ENCODE measurements at places on chromosomes 1 and 21. TPM values are rescaled to one million over a fixed set of nuclear protein-coding genes. Genes with fewer than 3 reads are reported as not detected.

The EXO1 gene
- 0.42 TPM for total RNA-seq

The RAB3B gene
- not detected for total RNA-seq

The CLIC6 gene
- total RNA-seq, result 2.8 TPM

The CSF1 gene
- 171 TPM for total RNA-seq

The NAXE gene
- 66.5 TPM for total RNA-seq

The NBPF10 gene
- total RNA-seq, result 4.2 TPM

The DMBX1 gene
- not detected for total RNA-seq

DNA sequence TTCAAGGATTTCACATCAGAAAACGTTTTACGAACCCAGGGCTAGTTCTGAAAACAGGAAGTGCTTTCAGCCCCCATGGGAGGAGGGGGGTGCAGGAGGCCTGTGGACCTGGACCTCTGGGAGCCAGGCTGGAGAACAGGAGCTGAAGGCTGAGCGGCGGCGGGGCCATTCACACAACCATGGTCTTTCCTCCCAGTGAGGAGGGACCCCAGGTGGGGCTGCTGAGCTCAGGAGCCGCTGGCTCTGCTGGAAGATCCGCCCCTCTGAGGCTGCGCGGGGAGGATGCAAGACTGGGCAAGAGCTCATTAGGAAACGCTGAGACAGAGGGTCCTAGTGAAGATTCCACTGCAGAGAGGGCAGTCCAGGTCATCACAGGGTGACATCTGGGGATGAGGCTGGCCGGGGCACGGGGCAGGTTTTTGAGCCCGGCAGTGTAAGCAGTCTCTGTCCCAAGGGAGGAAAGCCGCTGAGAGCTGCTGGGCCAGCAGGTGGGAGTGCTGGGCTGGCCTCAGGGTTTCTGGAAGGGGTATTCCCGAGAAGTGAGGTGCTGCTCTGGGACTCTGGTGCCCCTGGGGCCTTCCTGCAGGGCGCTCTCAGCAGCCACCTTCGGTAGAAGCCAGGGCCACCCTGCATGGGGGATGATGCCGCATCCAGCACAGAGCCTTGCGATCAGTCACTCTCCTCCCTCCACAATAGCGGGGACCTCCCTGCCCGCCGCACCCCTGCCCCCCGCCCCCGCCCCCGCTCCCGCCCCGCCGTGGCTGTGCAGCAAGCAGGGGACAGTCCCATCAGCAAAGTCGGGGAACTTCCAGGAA, 7.5 kb downstream of the MX2 start:
- no peak for DNase-seq

- no peak for DNase-seq
Measured at GRCh38 chr1:201357211-201357610, 20.3 kb downstream of the TNNT2 start.

- DNase-seq, result no peak
Measured at GRCh38 chr1:25654109-25654660, 37.6 kb downstream of the MAN1C1 start.

- no peak for DNase-seq
Measured at GRCh38 chr1:198849093-198849492, 210.3 kb downstream of the PTPRC start.

DNA sequence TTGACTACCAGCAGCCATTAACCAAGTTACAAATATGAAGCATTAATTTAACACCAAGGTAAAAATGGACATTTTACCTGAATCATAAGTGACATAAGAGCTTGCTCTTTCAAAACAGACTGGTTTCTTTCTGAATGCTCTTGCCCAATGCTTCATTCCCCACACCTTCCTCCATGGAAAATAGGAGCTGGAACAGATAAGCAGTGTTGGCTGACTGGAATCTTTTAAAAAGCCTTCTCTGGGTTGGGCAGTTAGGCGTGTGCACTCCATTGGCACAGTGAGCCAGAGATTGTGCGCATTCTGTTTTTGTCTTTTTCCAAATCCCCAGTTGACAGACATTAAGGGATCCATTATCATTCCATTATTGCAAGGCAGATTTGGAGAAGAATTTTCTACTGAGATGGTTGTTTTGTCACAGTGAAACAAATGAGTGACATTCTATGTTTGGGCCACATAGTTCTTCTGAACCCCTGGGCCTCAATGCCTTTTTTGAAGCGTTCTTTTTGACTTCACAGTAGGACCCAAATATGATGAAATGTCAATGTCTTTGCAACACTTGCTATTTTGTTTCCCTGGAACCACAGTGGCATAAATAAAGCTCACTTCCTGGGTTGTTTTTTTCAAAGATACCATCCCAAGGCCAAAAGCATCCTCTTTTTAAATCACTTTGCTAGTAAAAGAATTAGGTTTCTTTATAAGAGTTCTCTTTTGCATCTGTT, 32.3 kb downstream of the LRRC8B start:
- no peak for DNase-seq

DNA sequence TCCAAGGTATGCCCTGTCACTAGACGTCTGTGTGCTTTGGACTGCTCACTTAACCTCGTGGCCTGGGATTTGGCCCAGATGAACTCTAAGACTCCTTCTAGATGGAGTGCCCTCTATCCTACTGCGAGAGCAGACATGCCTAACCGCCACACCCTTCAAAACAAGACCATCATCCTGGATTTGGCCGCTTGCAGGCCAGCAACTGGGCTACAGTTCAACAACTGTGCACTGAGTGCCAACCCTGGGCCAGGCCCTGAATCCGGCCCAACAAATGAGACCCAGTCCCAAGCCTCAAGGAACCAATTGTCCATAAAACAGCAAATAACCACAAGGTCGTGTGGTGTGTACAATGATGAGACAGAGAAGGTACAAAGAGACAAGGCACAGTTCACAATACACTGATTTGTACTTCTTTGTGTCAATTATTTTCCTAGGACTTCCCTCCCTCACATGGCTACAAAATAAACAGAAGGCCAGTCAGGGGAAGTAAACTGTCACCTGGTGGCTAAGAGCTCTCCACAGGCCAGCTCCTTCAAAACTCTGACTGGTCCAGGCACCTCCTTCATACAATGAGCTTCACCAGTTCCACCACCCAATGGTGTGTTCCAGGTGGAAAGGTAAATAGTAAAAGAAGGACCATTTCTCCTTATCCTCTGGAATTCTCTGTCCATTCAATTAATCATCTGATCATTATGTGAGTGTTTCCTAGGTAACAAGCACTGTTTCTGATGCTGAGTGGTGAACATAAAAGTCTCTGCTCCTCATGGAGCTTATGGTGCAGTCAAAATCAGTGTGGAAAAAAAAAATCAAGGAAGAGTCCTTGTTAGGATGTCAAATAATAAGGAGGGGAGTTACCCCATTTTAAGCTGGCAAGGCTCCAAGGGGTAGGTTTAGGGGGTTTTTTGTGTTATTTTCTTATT, 60.4 kb downstream of the CAPZB start:
- DNase-seq, result no peak

DNA sequence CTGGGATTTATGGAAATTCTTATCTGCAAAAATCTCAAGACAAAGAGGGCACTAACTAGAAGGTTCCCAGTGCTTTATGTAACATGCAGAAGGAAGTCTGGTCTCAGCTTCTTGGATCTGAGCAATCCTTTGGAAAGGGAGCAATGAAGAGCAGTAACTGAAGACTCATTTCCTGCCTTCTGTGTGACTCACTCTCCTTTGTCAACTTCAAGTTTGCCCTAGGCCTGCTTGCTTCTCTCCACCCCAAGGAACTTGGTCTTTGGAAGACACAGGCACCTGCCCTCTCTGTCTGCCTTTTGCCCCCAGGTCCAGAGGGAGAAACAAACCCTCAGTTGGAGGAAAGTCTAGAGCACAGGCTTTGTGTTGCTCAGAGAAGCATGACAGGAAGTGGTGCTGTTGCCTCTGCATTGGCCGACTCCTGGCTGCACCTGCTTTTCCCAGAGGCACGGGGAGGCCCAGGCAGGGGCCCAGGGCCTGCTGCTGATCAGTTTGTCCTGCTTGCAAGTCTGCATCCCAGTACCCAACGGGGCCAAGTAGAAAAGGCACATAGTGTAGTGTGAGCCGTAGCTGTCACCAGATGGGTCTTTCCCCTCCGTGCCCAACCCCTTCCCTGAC, 137.2 kb downstream of the DHRS3 start:
- DNase-seq, result no peak

DNA sequence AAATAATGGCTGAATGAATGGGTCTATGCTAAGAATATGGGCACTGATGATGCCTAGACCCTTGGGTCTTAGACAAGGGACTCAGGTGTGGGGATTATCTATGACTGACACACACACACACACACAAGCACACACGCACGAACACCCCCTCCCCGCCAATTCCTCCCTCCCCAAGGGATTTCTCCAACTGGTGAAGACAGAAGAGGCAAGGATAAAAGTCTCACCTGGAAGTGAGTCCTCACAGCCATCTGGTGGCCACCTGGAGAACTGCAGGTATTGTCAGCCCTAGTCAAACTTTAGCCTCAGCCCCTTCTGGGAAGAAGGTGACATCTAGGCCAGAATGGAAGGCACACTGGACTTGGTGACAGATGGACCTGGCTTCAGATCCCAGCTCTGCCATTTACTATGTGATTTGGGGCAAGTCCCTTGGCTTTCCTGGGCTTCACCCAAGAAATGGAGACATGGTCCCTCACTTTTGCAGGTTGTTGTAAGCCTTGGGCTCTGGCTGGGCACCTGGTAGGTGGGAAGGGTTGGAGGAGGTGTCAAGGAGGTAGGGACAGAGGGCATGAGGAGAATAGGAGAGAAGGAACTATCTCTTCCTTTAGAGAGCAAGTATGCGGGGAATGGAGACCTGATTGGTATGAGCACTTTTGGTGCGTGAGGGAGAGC, 4.0 kb upstream of the GPR3 start:
- no peak for DNase-seq

DNA sequence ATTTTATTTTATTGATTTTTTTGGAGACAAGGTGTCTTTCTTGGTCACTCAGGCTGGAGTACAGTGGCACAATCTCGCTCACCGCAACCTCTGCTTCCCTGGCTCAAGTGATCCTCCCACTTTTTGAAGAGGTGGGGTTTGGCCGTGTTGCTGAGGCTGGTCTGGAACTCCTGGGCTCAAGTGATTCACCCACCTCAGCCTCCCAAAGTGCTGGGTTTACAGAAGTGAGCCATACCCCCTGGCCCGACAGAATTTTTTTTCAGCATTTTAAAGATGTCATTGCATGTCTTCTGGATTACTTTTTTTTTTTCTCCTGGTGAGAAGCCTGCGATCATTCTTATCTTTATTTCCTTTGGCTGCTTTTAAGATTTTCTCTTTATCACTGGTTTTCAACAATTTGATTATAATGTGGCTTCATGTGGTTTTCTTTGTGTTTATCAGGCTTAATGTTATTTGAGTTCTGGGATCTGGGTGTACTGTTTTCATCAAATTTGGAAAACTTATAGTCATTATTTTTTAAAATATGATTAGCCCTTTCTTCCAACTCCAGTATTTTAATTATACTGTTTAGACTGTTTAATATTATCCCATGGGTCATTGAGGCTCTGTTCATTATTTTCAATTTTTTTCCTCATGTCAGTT, 23.1 kb upstream of the PTBP2 start:
- DNase-seq, result no peak

DNA sequence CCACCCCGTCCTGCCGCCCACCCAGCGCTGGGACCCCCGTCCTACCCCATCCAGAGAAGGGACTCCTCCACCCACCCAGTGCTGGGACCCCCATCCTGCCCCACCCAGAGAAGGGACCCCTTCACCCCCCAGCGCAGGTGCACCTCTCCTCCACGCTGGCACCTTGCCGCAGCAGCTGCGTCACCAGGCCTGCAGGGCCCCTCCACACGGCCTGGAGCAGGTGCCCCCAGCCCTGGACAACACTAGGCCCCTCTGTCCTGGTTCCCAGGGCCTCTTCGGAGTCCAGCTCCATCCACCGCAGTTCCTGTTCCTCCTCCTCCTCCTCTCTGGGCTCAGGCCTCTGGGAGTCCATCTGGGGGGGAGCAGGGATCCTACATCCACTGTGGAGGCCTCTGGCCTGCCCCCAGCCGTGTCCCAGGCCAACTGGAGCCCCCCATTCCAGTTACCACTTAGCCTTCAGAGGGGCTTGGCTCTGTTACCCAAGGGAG, 378 bp downstream of the ANKRD65 start:
- DNase-seq, result no peak

GRCh38 chr21:40751221-40751620, 95.7 kb downstream of the DSCAM start:
- no peak for DNase-seq

GRCh38 chr1:23169195-23169575, 529 bp upstream of the LUZP1 start:
- DNase-seq, result no peak

GRCh38 chr21:27725916-27726315, 759.0 kb upstream of the ADAMTS5 start:
- no peak for DNase-seq

DNA sequence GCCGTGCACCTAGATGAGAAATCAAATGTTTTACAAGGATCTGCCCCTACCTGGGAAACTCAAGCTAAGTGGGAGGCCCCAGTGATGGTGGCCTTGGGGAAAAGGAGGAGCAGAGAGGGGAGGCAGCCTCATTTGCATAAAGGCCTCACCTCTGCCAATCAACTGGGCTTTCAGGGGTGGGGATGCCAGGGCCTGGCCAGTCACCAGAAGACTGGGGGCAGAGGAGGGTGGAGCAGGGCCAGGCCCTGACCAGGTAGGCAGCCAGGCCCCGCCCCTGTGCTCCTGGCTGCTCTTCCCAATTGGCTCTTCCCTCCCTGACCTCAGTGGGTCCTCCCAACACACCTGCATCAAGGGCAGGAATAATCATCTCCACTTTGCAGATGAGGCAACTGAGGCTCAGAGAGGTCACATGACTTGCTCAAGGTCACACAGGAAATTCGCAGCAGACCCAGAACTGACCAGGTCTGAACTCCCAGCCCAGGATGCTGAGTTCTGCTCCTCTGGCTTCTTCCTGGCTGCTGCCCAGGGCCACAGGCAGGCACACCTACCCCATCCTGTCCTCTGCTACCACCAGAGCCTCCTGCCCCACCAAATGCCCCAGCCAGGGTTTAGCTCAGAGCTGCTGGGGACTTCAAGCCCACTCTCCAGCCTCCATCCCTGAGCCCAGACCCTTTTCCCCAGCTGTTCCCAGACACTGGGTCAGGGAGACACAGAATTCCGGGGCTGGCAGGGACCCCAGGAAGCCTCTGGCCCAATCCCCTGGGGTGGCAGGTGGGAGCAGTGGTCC, 677.9 kb downstream of the MATN1 start:
- DNase-seq, result no peak

DNA sequence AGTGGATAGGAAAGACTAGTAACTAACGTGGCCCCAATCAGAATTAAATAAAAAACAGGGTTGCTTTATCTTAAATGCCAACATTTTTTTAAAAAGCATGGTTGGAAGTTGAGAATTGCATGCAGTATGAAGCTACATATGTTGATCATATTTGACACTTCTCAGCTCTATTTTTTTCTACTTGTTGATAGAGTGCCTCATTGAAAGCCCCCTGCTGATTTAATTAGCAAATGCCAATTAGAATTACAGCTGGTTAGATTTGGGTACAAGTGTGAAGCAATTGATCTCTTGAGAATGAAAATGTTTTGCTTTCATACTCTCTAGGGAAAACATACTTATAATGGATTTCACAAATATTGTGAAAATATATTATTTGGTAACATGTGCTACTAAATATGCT, 40.5 kb downstream of the CHD1L start:
- DNase-seq, result no peak

- DNase-seq, result no peak
Measured at GRCh38 chr1:88239205-88239604, 444.9 kb upstream of the PKN2 start.

Data from thoracic aorta (tissue), 2 donors.